ENCODE measurements at places on chromosomes 2 and 18.
A peak's percentile ranks its signal among the peaks of the same experiment; 100 is the strongest.

DNA sequence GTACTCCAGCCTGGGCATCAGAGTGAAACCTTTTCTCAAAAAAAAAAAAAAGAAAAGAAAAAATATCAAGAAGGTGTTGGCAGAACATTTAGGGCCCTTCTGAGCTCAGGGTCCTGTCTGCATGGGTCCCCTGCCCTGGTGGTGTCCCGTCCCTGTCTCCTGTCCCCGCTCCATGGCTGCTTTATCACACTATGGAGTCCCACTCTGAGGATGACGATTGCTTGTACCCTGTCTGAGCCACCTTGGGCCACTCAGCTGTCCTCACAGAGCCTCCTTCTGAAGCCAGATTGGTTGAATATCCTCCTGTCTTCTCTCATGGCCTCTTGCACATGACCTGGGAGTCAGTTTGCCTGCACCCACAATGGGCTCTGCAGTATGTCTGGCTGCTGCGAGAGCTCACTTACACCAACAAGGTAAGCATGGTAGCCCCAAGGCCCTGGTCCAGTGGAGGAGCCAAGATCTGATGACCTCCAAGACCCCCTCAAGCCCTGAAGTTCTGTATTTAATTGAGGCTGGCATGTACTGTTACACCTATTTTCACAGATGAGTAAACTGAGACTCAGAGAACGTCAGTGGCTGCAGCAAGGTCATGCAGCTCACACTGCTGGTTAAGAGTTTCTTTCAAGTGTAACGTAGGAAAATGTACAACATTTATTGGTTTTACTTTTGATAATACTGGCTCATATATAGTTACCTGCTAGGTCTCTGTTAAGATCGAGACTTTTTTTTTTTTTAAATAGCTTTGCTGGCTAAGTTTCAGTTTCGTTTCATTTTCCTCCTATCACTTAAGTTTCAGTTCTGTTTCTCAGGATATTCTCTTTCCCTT, 16.9 kb upstream of the ZCCHC2 start:
- DNase-seq, result peak; percentile 19

DNA sequence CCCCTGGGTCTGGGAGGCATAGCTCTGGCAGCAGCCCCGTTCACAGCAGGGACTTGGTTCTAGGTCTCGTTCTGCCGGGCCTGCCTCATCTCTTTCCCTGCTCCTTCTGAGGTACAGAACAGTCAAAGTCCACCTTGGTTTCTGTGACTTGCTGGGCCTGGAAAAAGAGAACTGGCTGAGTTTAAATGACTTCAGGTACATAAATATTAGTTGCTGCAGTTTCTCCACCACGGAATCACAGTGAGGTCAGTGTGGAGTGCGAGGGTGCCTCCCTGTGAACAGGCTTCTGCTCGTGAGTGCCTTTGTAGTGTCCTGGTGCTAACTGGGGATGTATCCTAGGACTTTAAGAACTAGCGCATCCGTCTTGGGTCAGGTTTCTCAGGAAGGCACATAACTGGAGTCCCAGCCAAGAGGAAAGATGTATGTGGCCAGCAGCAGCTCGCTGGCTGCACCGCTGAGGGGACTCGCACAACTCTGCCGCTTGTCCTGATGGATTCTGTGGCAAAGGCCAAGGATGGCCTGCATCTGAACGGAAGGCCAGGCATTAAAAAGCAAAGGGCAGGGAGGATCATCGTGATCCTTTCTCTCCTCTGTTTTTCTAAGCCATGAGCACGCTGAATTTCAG, 188.6 kb downstream of the SH3RF3 start:
- no peak for DNase-seq

- DNase-seq, result no peak
These were observed 2.1 kb upstream of the DNAJC27 start for GRCh38 chr2:24973812-24974211.

DNA sequence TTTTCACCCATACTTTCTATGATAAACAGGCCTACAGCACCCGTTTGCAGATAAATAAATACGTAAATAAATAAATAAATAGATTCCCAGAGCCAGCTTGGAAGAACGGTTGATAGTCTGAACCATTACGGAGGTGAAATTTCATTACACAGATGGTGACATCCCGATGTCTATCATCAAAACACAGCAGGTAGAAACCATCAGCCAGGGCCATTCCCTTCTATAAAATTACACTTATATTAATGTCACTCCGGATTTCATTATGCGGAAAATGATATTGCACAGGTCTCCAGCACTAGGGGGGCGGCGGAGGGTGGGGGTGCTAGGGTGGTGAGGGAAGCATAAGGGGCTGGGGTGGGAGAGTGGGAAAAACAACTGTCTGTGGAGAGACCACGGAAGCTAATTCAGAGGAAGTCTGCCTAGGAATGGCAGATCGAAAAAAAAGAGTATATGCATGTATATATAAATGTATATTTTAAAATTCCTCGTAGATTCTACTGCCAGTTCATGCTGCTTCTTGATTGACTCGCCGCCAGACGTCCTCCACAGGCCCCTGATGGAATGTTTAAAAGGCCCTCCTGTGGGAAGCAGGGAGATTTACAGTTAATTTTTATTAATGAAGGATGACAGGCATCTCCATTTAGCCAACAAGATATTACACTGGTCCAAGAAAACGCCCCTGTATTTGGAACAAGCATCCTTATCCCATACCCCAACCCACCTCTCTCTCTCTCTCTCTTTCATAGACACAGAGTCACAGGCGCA, 1906.0 kb upstream of the PIK3C3 start:
- no peak for DNase-seq

DNA sequence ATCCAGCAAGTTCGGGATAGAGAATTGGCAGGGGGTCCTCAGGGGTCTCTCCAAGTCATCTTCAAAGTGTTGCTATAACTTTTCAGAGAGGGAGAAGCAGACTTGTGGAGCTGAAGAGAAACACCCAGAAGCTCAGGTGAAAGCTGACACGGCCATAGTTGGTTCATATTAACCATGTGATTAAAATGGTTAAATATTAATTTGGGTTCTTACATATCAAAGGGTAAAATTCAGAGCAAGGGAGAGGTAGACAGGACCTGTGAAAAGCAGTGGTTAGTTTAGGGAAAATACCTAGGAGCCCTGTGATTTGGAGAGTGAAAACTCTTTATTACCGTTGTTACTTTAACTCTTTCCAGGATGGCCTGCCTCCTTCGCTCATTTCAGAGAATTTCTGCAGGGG, at the start of gene UGT1A6:
Gene UGT1A6 (plus strand): TSS at position 243 of the 400 bp plus-strand sequence. CDS start 115 bp downstream, at position 358.
- no peak for DNase-seq

GRCh38 chr2:70460333-70460732, 93.3 kb downstream of the TGFA start:
- no peak for DNase-seq

DNA sequence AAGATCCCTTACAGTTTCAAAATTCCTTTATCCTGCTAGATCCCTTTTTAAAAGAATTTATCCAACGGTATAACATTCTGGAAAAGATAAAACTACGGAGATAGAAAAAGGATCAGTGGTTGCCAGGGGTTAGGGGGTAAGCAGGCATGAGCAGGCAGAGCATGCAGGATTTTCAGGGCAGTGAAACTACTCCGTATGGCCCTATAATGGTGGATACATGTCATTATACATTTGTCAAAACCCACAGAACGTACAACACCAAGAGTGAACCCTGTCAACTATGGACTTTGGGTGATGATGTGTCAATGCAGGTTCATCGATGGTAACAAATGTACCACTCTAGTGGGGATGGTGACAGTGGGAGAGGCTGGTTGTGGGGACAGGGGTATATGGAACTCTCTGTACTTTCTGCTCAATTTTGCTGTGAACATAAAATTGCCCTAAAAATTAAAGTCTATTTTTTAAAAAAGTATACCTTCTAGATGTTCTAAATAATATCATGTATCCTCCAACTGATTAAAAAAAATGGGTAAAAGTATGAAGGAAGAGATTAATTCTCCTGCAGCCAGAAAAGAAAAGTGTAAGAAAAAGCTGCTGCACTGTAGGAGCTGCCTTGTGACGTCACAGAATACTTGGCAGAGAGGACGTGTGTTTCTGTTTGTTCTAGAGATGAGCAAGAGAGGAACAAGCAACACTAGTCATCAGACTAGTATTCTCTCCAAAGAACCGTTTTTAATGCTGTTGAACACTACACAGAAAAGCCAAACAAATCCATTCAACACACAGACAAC, 23.6 kb downstream of the ANKRD44 start:
- no peak for DNase-seq

DNA sequence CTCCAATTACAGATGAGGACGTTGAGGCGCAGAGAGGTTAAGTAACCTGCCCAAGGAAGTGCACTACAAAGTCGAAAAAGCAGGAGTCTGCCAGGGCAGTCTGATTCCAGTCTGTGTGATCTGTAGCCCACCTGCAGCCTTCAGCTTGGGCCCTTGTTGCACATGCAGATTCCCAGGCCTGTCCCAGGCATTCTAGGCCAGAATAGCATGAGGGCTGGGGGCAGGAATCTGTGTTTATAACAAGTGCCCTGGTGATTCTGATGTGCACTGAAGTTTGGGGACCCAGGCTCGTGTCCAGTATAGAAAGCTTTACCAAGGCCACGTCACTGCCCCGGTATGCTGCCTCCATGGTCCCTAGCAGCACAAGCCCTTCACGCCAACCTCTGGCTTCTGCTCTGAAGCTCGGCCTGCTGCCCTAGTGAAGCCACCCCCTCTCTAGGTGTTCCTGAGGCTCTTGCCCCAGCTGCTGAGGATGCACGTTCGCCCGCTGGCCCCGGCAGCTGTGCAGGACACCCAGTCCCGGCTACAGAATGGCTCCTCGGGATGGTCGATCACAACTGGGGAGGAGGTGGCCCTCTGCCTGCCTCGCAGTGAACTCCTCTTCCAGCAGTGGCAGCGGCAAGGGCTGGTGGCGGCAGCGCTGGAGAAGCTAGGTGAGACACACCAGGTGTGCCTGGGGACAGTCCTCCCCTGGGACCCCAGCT, 4.6 kb downstream of the CHRNG start:
- no peak for DNase-seq

GRCh38 chr2:20452551-20452950, 5.7 kb downstream of the RHOB start:
- no peak for DNase-seq

GRCh38 chr2:100812573-100812972, 7.4 kb upstream of the NPAS2 start:
- no peak for DNase-seq

- no peak for DNase-seq
These were observed 1056.7 kb upstream of the FANCL start for GRCh38 chr2:59297816-59298215.

- DNase-seq, result no peak
These were observed 37.5 kb upstream of the TTN start for GRCh38 chr2:178844701-178845100.

DNA sequence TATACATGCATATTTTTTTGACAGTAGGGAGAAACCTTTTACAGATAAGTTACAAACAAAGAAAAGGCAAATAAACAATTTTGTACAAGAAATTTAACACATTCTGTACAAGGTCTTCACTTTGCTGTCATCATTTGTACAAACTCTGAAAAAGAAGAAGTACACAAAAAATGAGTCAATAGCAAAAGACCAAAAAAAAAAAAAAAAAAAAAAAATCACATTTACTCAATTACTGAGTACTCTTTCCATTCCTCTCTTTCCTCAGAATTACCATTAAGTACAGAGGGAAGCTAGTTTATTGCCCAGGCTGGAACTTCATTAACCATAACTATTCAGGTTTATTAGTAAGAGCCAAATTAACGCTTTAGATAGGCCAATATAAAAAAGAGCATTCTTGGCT, 5.6 kb upstream of the STPG4 start:
- DNase-seq, result no peak

DNA sequence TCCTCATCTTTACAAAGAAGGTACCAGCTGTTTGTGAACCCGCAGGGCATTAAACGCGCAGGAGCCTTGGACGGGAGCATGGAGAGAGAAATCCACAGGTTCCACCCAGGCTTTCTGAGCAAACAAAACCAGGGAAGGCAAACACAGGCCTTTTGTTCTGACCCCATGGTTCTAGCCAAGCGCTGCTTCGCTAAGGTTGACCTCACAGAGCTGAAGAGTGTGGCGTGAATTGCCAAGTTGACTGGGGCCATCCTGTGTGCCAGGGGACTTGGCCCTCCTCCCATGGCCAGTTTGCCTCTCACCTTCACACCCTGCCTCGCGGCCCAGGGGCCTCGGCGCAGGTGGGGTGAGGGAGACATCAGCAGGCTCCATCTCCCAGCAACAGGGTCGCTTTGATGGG, 74.1 kb downstream of the VAPA start:
- DNase-seq, result no peak

GRCh38 chr2:142582317-142582716, 295.1 kb upstream of the KYNU start:
- no peak for DNase-seq

GRCh38 chr18:13356032-13356431, 137.5 kb downstream of the LDLRAD4 start:
- no peak for DNase-seq
